Stimulated activated CD8-positive, alpha-beta memory T cell treated with anti-CD3 and anti-CD28 coated beads, Interleukin-2, amount 100 ng/mL, for 1 hour (primary cell): ENCODE measurements at places on chromosomes 2 and 18.
A peak's percentile ranks its signal among the peaks of the same experiment; 100 is the strongest.

DNA sequence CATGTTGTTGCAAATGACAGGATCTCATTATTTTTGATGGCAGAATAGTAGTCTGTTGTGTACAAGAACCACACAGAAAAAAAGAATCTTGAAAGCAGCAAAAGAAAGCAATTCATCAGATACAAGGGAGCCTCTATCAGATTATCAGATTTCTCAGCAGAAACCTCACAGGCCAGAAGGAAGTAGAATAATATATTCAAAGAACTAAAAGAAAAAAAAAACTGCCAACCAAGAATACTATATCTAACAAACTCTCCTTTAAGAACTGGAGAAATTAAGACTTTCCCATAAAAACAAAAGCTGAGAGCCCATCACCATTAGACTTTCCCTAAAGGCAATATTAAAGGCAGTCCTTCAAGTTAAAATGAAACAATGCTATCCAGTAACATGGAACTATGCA, 15.4 kb downstream of the SULT1C4 start:
- no peak for DNase-seq

- no peak for DNase-seq
These were observed 92.7 kb upstream of the CNGA3 start for GRCh38 chr2:98253461-98254070.

DNA sequence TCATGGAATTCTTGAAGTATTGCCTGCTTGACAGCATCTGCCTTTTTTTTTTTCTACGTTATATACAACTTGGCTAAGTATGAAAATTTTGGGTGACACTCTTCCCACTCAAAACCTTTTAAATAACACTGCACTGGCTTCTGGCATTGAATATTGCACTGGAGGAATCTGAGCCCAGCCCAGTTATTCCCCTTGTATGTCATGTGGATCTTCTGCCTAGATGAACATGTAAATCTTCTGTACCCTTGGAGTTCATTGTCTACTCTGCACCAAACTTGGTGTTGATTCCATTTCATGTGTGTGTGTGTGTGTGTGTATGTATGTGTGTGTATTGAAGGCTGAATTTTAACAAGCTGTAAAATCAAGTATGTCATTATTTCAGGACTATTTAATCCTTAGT, 59.4 kb downstream of the NAPG start:
- no peak for DNase-seq

GRCh38 chr2:36659872-36660312, 36.6 kb upstream of the VIT start:
- DNase-seq = no peak

DNA sequence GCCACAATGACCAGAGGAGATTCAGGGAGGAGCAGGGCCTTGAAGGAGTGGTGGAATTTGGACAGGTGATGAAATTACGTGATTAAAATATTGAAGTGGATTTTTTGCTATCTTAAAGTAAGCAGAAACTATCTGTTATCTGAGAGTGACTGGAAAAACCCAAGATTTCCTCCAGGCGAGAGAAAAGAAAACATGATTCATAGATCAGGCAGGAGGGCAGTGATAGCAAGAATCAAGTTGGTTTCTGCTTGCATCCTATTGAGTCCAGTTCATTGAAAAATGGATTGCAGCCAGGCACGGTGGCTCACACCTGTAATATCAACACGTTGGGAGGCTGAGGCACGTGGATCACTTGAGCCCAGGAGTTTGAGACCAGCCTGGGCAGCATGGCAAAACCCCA, 127.8 kb downstream of the NXPH2 start:
- DNase-seq = no peak

GRCh38 chr2:175251425-175252041, 70.0 kb upstream of the ATP5MC3 start:
- DNase-seq = no peak

- DNase-seq = no peak
These were observed 39.8 kb upstream of the C2orf15 start for GRCh38 chr2:99101697-99102096.

DNA sequence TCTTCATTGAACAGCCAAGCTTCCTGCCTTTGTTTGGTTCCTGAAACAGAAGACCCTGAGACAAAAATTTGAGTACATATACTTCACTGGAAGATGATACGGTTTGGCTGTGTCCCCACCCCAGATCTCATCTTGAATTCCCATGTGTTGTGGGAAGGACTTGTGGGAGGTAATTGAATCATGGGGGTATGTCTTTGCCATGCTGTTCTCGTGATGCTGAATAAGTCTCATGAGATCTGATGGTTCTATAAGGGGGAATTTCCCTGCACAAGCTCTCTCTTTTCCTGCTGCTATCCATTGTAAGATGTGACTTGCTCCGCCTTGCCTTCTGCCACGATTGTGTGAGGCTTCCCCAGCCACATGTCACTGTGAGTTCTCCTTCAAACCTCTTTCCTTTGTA, 76.5 kb downstream of the BABAM2 start:
- no peak for DNase-seq

- DNase-seq = no peak
These were observed 1098.2 kb upstream of the FANCL start for GRCh38 chr2:59339121-59339836.

GRCh38 chr2:46068636-46069035, 228.6 kb upstream of the EPAS1 start:
- no peak for DNase-seq

GRCh38 chr2:63791387-63791786, 50.3 kb upstream of the UGP2 start:
- DNase-seq = no peak

DNA sequence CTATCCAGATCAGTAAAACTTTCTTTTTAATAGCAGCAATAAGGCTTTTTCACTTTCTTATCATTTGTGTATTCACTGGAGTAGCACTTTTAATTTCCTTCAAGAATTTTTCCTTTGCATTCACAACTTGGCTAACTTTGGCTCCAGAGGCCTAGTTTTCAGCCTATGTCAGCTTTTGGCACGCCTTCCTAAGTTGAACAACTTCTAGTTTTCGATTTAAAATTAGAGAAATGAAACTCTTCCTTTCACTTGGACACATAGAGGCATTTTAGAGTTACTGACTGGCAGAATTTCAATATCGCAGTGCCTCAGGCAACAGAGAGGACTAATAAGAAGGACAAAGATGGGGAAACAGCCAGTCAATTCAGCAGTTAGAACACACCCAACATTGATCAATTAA, 577.4 kb downstream of the DSC3 start:
- no peak for DNase-seq

DNA sequence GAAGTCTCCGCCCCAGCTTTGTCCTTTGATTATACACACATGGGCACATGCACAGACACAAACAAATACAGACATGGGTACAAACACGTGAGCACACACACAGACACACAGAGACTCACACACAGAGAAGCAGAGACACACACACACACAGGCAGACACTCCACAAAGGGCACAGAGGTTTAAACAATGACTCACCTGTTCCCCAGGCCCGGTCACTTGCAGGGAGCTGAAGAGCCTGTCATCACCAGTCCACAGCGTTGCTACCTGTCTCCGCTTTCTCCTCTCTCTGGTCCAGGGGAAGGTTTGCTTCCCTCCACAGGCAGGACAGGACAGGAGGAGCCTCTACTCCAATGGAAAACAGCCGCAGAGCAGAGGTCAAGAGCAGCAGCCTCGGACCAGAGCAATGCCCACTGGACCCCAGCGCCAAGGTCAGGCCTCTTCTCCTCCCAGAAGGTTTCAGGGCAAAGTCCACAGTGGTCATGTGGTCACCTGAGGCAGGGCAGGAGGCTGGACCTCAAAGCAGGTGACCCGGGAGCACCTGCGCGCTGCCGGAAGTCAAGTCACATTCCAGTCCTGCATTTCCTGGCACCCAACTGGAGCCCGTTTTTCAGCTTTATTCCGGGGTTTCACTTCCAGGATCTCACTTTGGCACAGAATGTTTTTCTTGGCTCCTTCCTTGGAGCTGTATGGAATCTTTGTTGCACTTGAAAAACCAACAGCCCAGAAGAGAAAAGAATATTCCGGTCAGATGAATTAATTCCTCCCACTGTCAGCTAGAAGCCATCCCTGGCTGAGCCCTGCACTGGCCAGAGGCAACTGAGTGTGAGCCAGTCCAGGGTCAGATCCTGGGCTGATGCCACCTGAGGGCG, at the start of gene RAB17:
TSS of gene RAB17 (minus strand) at position 463 of the 869 bp plus-strand sequence. CDS start 4,580 bp downstream, outside the sequence.
- no peak for DNase-seq

GRCh38 chr2:241894056-241894641, 24.6 kb downstream of the RTP5 start:
- DNase-seq = no peak

DNA sequence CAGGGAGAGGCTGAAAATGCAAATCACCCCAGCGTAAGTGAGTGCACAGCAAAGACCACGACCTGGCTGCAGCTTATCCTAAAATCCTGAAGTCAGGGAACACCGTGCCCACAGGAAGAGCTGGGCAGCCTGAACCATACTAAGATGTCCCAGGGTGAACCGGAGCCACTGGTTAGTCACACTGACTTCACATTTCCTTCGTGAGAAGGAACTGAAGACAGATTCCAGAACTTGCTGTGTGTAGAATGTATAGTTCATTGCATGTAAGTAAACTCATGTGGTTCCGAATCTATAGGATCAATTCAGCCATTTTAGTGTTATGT, 84.6 kb upstream of the NDUFV2 start:
- no peak for DNase-seq

DNA sequence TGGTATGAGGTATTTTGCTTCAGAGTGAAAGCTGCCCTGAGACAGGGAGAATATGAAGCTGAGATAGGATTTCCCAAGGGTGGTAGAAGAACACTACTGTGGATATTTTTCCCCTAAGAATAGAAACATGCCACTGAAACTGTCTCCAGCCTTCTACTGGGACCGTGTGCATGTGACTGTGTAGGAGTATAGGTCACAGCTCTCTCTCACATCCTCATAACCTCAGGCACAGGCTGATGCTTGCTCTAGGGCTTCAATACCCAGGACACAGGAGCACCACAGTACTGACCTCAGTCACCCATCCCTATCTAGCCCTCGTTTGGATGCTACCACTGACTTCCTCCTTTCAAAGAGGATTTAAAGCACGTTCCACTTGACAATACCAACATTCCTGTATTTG, 67.2 kb downstream of the REV1 start:
- DNase-seq = no peak

DNA sequence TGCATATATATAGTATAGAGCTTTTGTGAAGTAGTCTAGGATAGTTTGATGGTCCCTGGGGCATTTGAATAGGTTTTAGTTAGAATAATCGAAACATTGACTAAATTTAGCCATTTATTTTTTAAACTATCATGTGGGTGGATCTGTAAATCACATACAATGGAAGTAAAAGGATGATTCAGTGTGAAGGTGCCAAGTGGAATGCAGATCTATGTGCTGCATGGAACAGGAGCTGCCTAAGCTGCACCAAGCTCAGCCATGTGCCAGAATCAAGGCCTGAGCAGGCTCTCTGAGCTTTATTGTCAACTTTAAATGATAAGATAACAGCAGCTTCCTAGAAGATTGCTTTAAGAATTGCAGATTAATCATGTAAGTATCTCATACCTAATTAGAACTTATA, 1996.2 kb upstream of the PIK3C3 start:
- DNase-seq = no peak

DNA sequence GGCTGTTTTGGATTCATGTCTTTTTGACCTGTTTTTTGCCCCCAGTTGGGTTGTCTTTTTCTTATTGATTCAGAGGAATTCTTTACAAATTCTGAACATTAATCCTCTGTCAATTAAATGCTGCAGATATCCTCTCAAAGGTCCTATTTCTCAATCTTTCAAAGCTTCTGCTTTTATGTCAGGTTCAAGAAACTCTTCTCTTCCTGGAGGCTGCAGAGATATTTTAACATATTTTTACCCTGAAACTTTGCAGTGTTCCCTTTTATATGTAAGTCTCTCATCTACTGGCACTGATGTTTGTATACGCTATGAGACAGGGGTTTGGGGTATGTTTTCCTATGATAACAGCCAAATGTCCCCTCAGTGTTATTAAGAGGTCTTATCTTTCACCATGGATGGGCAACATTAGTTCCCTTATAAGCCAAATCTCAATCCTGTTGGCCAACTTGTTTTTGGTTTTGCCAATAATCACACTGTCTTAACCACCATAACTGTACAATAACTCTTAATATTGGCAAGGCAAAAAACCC, 159.3 kb downstream of the HDAC4 start:
- DNase-seq = no peak

DNA sequence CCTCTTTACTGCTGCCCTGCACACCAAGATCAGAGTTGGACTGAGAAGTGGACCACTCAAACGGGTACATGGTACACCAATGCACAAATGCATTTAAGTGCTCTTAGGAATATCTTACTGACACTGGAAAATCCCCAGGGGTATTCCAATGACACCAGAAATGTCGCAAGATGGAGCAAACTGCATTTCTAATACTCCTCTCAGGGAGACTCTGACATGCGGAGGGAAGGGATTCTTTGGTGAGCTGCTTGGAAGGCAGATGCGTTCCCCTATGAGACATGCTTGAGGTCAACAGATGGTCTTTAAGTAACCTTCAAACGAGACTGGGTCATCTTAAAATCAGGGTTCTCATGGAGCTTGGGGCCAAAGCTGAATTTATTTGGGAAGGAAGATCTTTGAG, 521.8 kb upstream of the TCF4 start:
- DNase-seq = no peak

DNA sequence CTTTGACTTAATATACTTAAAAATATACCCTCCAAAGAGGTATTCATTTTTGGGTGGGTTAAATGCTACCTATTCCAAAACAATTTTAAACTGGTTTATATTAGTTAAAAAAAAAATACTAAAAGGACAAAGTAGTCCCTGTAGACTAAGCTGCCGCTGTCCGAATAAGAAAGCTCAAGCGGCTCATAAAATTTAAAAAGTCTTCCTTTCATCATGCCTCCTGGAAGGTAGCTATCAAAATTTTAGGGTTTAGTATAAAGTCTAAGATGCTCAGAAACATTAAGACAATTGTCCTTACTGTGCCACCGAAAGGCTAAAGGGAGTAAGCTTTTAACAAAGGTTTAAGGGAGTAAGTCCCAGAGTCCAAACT, 440 bp upstream of the UGGT1 start:
- DNase-seq = no peak

GRCh38 chr2:96554293-96555145, 18.0 kb downstream of the ARID5A start:
- DNase-seq = peak; percentile 40

DNA sequence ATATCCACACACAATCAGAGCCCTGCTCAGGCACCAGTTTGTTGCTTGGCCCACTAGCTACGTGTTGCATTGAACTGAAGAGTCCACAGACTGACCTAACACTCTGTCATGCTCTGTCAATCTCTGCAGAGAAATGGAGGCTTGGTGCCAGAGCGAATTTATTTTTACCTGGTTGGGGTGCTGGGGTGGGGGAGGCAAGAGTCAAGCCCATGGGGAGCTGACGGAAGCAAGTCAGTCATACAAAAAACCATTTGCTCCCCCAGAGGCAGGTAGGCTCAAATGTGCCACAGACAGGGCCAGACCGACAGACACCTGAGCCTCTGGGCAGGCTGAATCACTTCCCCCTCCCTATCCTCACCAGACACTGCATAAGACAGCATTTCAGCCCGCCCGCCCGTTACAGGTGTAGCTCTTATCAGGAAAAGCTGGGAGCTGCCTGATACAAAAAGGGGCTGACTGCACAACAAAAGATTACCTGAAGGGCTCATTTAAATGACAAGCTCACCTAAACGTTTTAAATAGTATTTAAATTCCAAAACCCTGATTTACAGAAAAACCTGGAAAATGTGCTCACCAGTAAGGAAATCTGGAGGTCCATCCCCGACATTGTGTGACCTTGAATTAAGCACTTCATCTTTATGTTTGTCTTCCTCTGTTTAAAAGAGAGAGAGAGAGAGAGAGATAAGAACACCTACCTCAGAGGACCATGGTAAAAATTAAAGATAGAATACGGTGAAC, 2.1 kb upstream of the PCBP1 start:
- no peak for DNase-seq

GRCh38 chr2:62184512-62185230, 11.2 kb upstream of the B3GNT2 start:
- no peak for DNase-seq

GRCh38 chr2:197198890-197199289, 111.7 kb downstream of the ANKRD44 start:
- peak; percentile 70 for DNase-seq
